ENCODE measurements at places on chromosomes 3 and 15.

GRCh38 chr15:75695220-75695619 is 17.4 kb downstream of the CSPG4 start:
- no peak for DNase-seq

- no peak for DNase-seq
Observed at GRCh38 chr3:112900113-112900512, 53.4 kb upstream of the CD200R1L start.

DNA sequence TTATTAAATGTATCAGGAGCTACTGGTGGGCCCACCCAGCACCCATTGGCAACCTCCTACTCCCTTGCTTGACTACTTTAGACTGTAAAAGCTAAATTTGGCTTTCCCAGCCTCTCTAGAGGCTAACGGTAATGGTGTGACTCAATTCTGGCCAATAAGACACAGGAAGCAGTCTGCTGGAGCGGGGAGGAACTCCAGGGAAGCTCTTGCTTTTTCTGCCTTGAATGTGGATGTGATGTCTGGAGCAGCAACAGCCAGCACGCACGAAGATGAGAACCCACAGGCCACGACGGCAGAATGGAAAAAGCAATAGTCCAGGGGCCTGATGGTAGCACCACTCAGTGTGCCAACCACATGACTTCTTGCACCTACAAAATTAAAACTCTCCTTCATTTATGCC is 39.9 kb downstream of the RAB6B start:
- DNase-seq, result no peak

- no peak for DNase-seq
Observed at GRCh38 chr15:51094606-51095569, at the start of gene TNFAIP8L3. TSS of gene TNFAIP8L3 (minus strand) at chr15:51094906. CDS start at chr15:51094595, 311 bp downstream.

DNA sequence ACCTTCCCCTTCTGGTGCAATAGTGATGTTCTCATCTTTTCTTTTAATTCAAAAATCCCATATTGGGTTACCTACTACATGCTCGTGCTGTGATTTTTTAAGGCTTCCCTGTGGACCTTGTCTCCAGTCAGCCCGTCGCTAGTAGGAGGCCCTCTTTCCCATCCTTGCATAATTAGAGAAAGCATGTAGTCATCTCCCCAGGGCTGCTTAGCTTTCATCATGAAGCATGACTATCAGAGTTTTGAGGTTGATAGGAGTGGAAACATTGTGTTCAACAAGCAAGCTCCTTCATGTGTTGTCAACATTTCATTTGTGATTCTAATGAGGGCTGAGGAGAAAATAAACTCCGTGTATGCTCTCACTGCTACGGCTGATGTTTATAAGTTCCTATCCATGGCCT is 8.7 kb upstream of the LRTM1 start:
- no peak for DNase-seq

- DNase-seq, result no peak
Observed at GRCh38 chr3:101972430-101973162, 123.3 kb downstream of the NFKBIZ start.

DNA sequence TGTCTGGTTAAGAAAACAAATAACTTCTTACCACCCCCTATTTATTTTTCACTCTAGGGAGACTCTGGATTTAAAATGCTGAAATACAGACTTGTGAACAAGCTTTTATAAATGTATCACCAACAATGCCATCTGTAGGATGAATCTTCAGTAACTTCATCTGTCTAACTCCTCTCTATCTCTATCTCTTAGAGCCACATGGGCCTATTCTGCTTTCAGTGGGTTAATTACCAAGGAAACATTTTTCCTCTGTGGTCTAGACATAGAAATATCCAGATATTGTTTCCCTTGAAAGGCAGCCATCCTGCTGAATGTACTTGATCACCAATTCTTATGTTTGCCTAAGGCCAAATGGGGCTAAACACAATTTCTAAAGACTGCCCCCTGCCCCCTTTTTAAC is 167.6 kb upstream of the COL8A1 start:
- no peak for DNase-seq

DNA sequence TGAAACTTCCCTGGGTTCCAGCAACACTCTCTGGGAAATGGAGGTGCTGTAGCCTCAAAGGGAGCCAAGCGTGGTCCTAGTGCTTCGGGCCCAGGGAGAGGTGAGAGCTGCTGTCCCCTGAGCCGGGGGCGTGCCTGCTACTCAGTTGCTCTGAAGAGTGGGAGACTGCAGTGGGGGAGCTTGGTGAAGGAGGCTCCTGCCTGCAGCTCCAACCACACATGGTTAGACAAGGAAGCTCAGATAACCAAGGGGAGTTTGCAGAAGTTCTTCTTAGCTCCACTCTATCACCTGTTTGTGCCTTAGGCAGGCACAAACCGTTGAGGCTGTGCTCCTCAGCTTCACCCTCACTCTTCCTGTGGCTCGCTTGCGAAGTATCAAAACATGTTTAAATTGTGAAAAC is 53.6 kb upstream of the TRPM1 start:
- no peak for DNase-seq

DNA sequence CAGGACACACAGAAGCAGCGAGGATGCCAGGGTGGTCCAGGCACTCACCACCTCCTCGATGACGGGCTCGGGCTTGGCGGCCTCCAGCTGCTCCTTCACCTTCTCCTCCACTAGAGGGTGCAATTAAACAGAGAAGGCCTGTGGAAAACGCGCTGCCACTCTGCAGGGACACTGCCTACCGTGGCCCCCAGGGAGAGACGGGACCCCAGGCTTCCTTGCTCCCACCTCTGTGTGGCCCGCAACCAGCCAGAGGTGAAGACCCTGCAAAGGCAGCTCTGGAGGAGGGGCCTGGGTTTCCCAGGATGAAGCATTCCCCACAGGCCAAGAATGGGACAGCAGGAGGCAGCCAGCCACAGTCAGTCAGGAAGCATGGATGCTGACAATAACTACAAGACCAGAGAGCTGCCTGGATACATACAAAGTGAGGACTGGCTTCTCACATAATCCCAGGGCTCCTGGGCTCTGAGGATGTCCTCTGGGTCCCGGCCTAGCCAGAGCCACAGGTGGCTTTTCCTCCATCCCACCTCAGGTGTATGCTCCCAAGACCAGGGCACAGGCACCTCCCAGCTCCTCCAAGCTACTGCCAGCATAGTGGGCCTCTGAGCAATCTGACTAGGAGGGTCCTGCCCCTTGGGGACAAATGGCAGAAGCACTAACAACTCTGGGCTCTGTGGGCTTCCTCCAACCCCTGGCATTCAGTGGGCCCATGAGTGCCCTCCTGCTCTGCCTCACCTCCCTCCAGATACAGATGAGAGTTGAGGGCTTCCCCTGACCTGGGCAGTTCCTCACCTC is 46.2 kb downstream of the PTH1R start:
- no peak for DNase-seq

GRCh38 chr3:123853686-123854372 is 30.3 kb downstream of the MYLK start:
- DNase-seq, result no peak

DNA sequence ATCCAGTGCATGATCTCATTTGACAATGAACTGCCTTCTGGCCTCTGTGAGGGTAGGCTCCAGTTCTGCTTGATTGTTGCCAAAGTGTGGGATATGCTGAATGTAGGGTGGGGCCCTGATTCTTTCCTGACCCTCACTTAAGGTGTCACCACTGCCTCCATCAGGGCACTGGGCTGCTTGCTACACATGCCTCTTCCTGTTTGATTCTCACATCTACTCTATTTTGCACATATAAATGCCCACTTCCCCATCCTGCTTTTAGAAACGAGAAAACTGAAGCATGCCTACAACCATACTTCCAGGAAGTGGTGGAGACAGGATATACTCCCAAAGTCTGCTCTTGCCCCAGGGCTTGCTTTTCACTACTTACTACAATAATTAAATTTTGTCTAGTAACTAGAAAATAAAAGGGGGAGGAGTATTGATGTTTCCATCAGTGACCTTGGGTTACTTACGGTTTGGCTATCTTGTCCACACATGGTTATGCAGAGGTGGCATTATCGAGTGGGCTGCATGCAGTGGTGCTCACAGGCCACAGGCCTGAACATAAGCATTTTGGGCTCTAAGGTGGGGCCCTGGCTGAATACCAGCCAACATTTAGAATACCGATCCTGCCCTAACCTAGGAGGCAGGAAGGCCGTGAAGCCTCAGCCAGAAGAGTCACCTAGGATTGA is 6.7 kb downstream of the ZDHHC3 start:
- no peak for DNase-seq

DNA sequence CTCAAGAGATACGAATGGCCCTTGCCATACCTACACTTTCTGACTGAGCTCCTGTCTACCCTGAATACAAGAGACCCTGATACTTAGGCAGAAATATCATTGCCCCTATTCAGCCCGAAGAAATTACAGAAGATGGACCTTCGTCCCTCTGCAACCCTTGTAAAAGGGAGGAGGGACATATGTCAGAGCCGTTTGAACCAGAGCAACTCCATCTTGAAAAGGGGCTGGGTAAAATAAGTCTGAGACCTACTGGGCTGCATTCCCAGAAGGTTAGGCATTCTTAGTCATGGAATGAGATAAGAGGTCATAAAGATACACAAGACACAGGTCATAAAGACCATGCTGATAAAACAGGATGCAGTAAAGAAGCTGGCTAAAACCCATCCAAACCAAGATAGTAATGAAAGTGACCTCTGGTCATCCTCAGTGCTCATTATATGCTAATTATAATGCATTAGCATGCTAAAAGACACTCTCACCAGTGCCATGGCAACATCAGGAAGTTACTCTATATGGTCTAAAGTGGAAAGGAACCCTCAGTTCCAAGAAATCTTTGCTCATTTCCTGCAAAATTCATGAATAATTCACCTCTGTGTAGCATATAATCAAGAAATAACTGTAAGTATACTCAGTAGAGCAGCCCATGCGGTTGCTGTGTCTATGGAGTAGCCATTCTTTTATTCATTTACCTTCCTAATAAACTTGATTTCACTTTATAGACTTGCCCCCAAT is 49.7 kb upstream of the GPD1L start:
- no peak for DNase-seq

DNA sequence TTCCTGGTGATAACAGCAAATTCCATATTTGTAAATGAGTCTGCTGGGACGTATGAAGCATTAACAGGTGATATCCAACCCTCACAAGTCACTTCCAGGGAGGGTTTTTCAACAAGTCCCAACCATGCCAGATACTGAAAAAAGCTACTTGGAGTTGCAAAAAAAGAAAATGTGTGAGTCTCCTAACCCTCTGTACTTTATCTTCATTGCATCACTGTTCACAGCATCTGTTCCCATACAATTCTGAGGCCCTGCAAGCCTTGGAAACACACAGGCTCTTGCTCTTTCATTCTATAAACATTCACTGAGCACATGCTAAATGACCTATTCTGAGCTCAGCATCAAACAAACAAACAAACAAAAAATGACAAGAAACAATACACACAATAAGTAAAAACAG is 120.8 kb downstream of the RFTN1 start:
- DNase-seq, result no peak

GRCh38 chr15:67575039-67575502 is 32.6 kb downstream of the MAP2K5 start:
- no peak for DNase-seq

- no peak for DNase-seq
Observed at GRCh38 chr3:151395806-151396205, 11.3 kb upstream of the P2RY12 start.
